ENCODE measurements at places on chromosomes 5 and 9.

DNA sequence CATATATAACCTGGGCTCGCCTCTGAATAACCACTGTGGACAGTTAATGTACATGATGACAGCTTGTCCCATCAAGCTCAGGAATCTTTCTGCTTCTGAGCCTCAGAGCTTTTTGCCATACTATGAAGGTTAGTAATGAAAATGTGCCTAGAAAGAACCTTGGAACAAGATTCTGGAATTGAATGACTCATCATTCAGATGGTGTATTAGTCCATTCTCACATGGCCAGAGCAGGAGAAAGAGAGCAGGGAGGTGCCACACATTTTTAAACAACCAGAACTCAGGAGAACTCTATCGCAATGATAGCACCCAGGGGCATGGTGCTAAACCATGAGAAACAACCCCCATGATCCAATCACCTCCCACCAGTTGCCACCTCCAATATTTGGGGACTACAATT lies 542.1 kb downstream of the PRR16 start:
- DNase-seq, result no peak

DNA sequence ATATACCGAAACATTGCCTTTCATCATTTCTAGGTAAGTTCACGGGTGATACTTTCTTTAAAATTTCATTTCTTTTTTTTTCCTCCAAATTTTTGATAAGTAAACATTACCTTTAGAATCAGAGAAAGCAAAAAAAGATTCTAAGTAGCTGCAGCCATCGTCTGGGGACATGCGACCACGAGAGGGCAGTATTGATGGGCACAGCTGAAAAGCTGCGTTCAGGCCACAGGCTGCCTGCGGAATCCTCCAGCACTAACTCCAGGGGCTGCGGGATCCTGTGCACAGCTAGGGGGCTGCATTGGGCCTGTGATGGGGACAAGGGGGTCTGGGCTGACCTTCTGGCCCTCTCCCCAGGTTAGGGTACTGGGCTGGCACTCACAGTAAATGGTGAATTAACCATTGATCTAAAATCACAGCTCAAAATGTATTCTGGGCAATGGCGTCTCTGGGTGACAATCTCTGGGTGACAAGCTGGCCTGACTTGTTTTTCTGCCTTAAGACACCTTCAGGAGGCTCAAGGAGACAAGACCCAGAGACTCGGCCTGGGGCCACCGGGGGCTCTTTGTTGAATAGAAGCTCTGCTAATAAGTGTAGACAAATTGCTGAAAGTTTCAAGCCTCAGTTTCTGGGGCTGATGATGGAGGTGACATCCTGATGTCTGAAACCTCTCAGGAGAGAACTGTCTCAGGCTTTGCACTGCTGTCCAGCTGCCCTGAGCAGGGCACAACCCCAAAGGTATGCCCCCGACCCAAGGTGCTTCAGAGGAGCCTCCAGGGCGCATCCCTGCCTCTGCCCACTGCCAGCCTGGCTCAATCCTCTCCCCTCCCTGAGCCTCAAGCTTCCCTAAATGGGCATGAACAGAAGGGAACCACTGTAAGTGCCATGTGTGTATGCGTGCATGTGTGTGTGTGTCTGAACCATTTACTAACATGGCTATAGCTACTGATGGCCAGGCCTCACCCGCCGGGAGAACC lies 44.3 kb upstream of the SARDH start:
- peak; percentile 8 for DNase-seq

DNA sequence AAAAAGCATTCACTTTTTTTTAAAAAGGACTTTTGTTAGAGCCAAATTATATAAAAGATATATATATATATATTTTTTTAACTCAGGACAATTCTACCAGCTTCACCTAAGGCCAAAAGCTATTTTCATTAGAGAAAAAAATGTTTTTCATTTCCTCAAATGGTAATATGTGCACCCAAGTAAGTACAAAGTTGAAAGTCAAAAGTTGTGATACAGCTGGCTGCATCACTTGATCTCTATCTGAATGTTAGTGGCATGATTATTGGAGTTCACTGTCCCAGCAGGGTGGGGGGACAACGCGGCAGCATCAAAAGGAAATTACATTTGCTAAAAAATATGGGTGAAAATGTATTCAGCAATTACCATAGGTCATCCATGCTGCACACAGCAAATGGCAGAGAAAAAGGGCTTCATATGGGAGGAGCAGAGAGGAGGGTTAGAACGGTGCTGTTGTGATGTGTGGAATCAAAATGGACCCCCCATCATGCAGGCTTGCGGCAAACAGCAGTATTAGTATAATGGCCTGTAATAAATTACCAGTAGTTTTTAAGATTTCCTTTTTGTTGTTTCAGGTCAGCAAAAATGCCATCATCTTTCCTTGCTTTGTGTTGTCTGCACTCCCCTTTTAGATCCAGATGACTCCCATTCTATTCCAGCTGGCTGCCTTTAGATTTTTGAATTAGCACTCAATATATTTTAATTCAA lies 253.7 kb downstream of the MAT2B start:
- DNase-seq, result no peak

DNA sequence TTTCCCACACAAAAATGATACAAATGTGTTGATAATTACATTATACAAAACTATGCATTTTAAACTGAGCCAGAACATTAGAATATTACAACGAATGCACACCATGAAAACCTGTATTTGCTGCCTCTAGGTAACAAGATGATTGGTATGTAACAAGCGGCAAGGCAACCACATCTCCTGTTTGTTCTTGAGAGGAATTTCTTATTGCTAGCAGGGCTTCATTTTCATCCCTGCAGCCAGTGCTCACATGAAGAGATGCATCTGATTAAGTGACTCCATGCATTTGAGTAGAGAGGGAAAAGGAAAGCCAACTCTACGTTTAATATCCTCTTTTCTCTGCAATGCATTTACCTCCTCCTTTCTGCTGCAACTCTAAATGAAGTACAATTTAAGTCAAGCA lies 36.6 kb downstream of the FRMD3 start:
- DNase-seq, result no peak

DNA sequence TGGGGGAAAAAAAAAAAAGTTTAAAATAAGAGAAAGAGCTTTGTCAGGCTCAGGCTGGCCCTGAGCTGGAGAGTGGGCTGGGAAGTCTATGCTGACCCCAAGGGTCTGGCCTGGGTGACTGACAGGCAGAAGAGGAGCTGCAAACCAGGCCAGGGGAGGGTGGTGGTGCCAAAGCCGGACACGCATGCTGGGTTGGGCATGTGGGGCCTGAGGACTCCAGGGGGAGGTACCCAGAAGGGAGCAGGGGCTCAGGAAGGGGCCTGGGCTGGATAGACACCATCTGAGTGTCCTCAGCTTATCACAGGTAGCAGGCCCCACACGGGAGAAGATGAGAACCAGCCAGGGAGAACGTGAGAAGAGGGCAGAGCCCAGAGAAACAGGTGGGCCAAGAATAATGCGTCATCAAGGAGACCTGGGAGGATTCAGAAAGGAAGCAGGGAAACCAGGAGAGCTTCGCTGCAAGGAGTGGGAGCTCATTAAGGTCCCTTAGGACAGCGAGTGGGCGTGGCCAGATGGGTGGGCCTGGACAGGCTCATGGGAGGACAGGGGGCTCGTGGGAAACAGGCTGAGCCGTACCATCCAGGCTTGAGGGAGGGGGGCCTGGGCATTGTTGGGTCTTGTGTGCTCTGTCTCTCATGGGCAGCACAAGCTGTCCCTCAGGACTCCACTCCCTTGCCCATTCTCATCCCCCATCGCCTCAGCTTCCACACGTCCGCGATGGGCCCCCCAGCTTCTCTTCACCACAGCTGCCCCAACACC lies 16.0 kb downstream of the TMOD1 start:
- DNase-seq, result no peak

DNA sequence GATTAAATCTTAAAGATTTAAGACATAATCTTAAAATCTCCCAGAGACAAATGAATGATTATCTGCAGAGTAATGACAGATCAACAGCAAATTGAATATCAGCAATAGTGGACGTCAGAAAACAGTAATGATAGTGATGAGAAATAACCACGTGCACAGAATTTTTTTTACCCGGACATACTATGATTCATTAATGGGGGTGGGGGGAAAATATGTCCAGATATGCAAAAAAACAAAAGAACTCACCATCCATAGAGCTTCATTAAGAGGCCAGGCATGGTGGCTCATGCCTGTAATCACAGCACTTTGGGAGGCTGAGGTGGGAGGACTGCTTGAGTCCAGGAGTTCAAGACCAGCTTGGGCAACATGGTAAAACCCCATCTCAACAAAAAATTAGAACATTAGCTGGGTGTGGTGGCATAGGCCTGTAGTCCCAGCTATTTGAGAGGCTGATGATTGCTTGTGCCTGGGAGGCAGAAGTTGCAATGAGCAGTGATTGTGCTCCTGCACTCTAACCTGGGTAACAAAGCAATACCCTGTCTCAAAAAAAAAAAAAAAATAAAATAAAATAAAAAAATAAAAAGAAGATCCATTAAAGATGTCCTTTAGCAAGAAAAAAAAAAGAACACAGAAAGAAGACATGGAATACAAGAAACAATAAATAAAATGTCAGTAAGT lies 30.9 kb upstream of the SHOC1 start:
- no peak for DNase-seq

DNA sequence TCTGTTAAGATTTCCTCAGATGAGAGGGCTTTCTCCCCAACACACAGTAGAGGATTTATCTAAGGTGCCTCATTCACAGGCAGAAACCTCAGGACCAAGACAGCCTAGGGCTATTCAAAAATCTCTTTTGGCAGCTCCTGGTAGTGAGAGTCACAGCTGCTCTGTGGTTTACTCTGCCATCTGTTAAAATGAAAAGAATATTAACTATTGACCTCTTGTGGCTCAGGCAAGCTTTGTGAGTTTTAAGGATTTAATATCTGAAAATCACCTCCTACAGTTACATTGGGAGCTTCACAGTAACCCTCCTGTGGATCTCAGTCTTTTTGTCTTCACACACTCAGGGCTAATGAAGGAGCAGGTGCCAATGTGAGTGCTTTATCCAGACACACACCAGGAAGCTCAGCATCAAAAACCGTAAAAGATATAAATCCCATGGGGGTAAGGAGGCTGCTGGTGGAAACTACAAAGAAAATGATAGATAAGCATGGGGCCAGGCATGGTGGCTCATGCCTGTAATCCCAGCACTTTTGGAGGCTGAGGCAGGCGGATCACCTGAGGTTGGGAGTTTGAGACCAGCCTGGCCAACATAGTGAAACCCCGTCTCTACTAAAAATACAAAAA lies 29.7 kb downstream of the PPP1R2B start:
- DNase-seq, result no peak

Data from activated CD8-positive, alpha-beta memory T cell treated with anti-CD3 and anti-CD28 coated beads for 1 hour (primary cell).